ENCODE measurements at places on chromosomes 1 and 21.
A peak's percentile ranks its signal among the peaks of the same experiment; 100 is the strongest.

GRCh38 chr1:204003536-204003935, 69.4 kb upstream of the SOX13 start:
- DNase-seq, result no peak

GRCh38 chr1:221712198-221712684, 29.6 kb downstream of the DUSP10 start:
- peak; percentile 36 for DNase-seq

DNA sequence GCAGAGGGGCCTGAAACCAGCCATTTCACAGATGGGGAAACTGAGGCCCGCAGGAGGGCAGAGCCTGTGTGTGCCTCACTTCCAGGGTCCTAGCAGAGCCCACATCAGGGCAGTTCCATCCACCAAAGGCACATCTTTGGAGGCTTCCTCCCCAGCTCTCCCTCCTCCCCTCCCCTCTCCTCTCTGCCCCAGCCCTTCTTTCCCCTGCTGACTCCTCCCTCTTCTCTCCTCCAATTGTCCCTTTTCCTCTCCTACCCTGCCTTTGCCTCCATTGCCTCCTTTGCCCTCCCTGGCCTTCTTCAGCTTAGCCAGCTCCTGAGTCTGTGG, 56.6 kb downstream of the TMEM53 start:
- no peak for DNase-seq

- DNase-seq, result no peak
These were observed 188.4 kb downstream of the CLIC6 start for GRCh38 chr21:34857122-34857713.

DNA sequence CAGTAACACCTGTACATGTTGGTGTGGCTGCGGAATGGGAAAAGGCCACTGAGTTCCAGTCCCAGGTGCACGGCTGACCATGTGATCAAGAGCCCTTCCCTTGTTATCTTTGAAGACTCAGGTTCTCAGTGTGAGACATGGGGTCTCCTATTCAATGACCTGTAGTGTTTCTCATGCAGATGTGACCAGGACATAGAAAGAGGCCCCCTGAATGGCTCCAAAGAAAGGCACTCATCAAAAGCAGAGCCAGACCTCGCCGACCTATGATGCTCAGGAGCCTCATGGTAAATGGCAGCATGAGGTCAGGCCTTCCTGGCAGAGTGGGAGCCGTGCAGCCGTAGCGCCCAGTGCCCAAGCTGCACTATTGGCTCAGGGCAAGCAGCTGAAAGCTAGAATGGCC, 42.3 kb upstream of the HAO2 start:
- no peak for DNase-seq

All from CD4-positive, alpha-beta T cell treated with Interferon gamma for 1 hour (primary cell).